ENCODE measurements at places on chromosomes 3 and 15.

DNA sequence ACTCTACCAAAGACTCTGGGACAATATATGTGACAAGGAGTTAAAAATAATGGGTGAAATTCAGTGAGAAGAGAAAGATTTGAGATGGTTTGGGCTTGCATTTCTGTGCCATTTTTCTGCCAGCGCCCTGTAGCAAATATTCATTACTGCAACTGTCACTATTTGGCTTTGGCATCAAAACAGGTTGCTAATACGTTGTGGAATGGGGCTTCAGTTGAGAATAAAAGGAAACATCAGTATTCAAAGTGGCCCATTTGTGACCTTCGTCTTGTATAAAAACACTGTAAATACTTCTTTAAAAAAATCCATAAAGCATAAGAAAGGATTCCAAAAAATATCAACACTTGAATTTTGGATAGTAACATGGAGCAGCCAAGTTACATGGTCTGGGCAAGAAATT is 309.2 kb downstream of the ZNF385D start:
- DNase-seq = no peak

DNA sequence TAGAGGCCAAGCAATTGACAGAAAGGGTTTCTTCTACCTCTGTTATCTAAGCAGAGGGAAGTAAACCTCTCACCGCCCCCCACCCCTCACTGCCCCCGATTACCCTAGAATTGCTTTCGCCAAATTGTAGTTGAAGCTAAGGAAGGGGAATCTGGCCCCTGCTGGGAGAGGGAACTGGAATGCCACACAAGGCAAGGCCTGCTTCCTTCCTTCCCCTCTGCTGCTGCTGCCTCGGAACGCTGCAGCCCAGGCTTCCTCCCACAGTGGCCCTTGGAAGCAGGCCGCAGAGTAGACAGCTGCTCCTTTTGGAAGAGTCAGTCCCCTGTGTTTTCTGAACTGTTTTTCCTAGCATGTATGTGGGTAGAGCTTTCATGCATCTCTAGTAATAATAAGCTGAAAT is 21.6 kb downstream of the RLBP1 start:
- DNase-seq = no peak

DNA sequence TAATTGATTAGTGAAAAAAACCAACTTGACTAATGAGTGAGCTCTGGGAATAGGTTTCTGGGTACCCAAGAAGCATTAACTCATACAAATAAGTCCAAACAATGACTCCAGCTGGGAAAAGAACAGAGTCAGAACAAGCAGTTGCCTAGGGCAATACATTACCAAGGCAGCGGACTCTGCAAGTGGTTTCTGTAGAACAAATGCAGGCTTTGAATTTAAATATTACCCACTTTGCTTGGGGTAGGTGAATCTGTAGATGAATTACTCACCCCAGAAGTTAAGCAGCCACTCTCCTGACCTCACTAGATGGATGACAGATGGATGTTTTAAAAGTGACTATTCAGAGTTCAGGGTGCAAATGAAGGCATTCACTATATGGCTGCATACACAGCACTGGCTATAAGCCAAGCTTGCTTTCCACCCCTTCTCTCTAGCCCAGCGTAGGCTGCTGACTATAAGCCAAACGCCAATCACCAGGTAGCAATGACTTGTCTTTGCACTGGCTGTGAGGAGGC is 73.1 kb upstream of the BHLHE40 start:
- DNase-seq = peak; percentile 16

- DNase-seq = peak; percentile 49
Observed at GRCh38 chr15:92809880-92810361, 90.2 kb upstream of the CHD2 start.

DNA sequence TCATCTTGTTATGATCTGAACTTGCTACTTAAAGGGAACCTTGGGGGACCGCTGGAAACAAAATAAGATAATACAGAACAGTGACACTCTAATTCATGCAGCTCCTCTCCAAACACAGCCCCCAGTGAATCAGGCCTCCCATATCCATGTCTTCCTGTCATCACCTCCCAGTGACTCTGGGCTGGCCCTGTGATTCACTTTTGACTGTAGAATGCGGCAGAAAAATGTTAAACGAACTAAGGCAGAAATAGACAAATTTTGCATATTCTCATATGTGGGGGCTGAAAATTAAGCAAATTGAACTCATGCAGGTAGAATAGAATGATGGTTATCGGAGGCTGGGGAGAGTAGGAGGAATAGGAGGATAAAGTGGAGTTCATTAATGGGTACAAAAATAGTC is 20.2 kb upstream of the GADL1 start:
- no peak for DNase-seq

GRCh38 chr15:74584779-74585178 is 30.9 kb upstream of the CLK3 start:
- no peak for DNase-seq

DNA sequence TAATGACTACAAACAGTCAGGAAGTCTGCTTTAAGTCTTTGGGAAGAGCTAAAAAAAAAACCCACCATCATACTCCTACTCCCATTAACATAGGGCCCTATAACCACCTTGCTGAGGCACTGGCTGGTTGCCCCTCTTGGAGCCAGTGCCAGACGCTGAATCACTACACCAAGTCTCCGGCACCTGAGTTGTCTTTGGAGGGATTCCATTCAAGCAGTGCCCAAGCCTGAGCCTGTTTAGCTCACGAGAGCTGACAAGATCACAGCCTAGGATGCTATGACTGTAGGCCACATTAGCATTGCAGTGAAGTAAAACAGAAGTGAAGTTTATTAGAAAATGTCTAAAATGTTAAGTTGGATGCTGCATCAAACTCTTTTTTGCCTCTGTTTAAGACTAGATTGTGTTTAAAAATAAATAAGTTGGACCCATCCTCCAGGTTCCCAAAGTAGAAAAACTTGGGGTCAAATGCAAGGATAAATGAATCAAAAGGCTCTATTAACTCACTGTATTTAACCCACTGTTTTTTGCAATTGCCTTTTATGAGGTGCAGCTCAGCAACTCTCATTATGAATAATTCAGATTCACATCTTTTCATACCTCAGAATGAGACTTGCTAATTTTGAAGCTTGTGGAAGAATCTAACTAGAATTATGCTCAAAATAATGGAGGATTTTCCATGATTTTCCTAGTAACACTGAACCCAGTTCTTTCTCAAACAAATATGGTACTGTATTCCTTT is 461.9 kb downstream of the FOXP1 start:
- DNase-seq = no peak

DNA sequence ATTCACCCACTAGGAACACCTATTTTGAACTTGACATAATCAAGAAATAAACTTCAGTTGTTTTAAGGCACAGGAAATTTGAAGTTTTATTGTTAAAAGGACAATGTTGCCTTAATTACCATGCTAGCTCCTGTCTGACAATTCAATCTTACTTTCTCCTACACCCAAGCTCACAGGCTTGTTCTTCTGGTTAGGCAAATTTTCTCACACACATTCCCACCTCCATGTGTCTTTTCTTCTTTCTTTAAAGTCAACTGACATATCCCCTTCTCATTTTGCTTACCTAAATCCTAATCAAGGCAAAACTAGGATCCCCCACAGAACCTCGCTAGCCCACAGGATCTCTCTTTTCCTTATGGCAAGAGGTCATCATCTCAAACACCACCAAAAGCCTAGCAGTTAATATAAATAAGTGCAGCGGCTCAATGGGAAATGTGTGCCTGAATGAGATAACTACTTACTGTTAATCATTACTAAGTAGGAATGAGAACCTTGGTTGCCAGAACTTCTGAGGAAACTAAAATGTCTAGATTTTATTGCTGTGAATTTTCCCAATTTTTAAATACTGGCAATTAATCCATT is 189.3 kb downstream of the PLCH1 start:
- no peak for DNase-seq

DNA sequence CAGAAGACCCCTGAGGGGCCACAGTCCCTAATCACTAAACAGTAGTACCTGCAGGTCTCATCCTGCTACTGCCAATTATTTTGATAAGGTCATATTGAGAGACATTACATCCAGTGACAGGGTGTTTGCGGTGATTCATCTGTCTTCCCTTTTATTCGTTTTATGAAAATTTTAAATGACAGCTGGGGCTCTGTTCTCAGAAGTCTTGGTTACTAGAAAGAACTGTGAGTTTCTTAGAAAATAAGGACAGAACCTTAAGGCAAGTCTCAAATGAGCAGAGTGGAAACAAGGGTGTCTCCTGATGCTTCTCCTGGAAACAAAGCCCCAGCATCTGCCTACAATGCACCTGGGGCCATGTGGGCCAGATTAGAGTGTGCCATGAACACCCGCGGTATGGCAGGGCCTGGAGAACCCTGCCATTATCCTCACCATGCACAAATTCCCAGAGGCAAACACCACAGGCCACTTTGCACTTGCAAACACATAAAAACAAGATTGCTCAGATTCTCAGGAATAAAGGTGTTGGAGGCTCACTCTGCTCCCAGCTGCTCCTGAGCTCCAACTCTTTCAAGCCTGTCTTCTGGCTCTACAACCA is 66.3 kb upstream of the IQSEC1 start:
- DNase-seq = no peak

- DNase-seq = no peak
Observed at GRCh38 chr3:161690299-161690620, 193.7 kb downstream of the OTOL1 start.

DNA sequence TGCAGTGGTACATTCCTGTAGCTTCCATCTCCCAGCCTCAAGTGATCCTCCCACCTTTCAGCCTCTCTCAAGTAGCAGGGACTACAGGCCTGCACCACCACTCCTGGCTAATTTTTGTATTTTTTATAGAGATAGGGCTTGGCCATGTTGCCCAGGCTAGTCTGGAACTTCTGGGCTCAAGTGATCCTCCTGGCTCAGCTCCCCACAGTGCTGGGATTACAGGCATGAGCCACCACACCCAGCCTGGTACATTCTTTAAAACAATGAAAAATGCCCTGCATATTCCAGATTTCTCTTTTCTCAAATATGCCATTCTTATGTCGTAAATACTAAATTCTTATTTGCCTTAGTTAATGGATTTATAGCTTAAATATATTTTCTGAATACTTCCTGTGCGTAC is 581.4 kb downstream of the MECOM start:
- DNase-seq = no peak

DNA sequence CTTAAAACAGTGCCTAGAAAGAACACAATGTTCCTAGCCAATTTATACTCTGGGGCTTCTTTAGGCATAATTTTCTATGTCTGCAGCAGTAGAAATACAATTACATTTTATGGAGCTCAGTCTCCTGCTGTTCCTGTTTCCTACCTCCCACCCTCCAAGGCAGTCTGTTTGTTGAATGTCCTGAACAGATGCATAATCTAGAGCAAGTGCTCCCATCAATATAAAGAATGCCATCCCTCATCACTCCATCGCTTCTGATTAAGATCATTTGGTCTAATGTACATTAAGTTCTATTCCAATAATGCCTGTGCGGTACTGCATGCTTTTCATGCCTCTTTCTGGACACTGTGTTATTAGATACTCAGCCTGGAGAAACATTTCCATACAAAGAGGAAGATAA is 869.8 kb upstream of the CFAP20DC start:
- DNase-seq = no peak

GRCh38 chr15:64361259-64361658 is 5.3 kb upstream of the CSNK1G1 start:
- no peak for DNase-seq

GRCh38 chr3:76624164-76624563 is 415.7 kb upstream of the ROBO2 start:
- DNase-seq = no peak

GRCh38 chr3:125512135-125512920 is 7.7 kb downstream of the SNX4 start:
- DNase-seq = peak; percentile 11

DNA sequence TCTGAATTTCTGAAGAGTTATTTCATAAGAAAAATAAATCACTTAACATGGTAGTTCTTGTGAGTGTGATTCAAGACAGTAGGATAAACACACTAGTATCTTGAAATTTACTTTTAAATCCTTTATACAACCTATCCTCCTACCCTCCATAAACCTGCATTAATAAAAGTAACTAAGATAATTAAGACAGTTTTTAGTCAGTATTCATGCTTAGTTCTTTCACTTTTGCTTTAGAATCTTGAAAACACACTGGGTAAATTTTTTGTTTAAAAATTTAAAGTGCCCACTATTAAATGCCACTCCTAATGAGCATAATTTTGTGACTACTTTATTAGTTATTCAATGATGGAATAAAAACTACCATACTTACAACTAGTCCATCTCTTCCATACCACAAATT is 28.8 kb downstream of the GOLIM4 start:
- no peak for DNase-seq

DNA sequence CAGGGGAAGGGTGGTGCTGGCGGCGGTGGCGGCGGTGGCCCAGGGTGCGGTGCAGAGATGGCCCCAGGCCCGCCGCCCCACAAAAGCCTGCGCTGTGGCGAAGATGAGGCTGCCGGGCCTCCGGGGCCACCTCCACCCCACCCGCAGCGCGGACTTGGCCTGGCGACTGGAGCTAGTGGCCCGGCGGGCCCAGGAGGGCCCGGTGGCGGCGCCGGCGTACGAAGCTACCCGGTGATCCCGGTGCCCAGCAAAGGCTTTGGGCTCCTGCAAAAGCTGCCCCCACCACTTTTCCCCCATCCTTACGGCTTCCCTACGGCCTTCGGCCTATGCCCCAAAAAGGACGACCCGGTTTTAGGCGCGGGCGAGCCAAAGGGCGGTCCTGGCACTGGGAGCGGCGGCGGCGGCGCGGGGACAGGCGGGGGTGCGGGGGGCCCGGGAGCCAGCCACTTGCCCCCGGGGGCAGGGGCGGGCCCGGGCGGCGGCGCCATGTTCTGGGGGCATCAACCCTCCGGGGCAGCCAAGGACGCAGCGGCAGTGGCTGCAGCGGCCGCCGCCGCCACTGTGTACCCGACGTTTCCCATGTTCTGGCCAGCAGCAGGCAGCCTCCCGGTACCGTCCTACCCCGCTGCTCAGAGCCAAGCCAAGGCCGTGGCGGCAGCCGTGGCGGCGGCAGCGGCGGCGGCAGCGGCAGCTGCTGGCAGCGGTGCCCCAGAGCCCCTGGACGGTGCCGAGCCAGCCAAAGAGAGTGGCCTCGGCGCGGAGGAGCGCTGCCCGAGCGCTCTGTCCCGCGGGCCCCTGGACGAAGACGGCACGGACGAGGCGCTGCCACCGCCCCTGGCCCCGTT is 1.6 kb downstream of the SKOR1 start:
- DNase-seq = no peak

GRCh38 chr3:127152684-127153505 is 40.0 kb upstream of the PRR23E start:
- DNase-seq = no peak

DNA sequence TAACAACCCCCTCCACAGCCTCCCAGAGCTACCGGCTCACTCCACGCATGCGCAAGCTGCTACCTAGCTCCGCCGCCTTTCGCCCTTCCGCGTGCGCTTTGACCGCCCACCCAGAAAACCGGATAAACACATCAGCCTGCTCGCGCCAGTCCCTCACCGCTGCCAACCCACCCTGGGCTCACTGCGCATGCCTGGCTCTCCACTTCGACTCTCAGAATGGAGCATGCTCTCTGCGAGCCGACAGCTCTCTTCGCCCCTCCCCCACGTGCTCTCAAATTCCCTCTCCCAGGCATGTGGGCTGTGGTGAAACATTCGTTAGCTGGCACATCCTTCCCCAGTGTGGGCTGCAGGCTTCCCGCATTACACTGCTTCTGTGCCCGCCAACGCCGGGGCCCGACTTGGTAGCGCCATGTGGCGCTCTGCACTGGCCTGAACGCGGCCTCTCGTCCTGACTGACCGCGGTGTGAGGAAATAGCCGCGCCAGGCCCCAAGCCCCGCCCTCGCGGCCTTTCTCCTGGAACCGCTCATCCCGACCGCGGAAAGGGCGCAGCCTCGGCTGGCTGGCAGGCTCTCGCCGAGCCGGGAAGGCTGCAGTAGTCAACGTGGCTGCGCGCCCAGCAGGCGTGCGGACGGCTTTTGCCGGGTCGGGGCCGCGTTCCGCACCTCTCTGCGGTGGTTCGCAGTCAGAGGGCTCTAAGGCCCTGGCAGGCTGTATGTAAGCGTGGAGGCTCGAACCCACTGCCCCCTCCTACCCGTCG is 445 bp upstream of the MSL2 start:
- DNase-seq = peak; percentile 100
